ENCODE measurements at places on chromosomes 3 and 15.

DNA sequence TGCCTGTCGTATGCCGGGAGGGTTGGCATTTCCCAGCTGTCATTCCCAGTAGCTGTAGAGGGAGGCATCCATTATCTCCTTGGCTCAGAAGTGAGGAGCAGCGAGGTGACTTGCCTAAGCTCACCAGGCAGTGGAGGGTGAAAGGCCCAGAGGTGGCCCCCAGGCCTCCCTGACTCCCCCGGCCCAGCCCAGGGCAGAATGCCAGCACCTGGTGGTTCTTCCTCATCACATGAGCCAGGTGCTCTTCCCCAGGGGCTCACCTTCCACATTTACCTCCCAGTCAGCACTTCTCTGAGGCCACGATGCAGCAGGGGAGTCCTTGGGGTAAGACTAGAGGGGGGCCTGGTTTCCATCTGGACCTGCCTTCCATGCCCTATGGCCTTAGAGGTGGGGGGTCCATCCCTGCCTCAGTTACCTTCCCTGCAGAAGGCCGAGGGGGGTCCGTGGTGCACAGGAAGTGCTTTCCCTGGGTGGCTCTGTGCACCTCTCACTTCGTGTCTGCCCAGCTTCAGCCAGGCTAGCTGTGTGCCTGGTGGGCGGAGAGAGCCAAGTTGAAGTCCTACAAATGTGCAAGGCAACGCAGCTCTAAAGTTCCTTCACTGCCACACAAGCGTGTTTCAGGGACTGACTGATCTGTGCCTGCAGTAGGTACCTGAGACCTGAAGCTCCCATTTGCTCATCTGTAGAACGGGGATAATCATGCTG is 70.3 kb upstream of the PLXNA1 start:
- DNase-seq = no peak

GRCh38 chr15:71437919-71438318 is 322.6 kb downstream of the THSD4 start:
- no peak for DNase-seq

DNA sequence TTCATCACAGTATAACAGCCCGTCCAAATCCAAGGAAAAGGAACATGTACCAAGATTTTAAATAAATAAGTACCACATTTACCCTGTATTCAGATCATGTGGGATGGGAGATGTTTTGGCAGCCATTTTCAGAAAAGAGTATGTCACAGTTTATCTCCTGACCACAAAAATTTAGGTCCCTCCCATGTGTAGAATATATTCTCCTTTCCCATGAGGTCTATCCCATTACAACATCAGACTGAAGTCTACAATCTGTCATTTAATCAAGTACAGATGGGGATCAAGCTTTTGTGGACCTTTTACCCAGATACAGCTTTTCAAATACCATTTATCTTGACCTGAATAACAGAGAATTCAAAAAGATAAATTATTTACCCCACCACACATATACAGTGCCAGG is 444.5 kb downstream of the PLOD2 start:
- no peak for DNase-seq

GRCh38 chr3:80688814-80689213 is 921.0 kb upstream of the ROBO1 start:
- peak; percentile 0 for DNase-seq

- DNase-seq = peak; percentile 38
These were observed 120.9 kb downstream of the ERC2 start for GRCh38 chr3:56347219-56347871.

DNA sequence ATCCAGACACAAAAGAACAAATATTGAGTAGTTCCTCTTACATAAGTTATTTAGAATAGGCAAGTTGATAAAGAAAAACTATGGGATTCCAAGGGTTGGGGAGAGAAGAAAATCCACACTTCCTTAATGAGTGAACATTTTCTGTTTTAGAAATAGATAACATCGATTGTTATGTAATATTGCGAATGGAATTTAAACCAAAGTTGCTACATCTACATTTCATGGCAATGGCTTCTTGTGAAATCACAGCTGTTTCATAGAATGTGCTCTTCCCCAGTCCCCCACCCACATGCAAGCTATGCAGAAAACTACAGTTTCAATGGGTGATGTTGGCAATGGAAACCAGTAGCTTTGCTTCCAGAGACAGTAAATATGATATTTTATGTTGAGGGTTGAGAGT is 1639.5 kb downstream of the SI start:
- DNase-seq = no peak

- no peak for DNase-seq
These were observed 24.9 kb upstream of the ACAD9 start for GRCh38 chr3:128854475-128854874.

- peak; percentile 54 for DNase-seq
These were observed 521.9 kb upstream of the PROK2 start for GRCh38 chr3:72306800-72307341.

DNA sequence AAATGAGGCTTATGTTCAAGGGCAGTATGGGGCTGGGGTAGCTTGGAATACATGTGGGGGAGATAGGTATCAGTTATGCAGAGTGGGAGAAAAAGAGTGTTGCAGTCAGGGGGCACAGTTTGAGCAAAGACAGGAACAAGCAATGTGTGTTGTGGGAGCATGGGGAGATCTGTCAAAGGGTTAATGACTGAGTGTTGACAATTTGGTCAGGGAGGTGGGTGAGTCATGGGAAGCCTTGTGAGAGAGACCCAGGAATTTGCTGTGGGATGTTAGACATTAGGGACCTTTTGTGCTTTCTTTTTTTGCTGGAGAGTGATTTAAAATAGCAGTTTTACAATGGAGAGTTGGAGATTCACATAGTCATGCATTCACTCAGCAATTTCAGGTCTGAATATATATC is 221.6 kb upstream of the NR2E3 start:
- DNase-seq = no peak

GRCh38 chr3:170233530-170233929 is 11.3 kb downstream of the PRKCI start:
- no peak for DNase-seq

- no peak for DNase-seq
These were observed 24.3 kb upstream of the SUCLG2 start for GRCh38 chr3:67678665-67679064.
